ENCODE measurements at places on chromosomes 12 and 14.

DNA sequence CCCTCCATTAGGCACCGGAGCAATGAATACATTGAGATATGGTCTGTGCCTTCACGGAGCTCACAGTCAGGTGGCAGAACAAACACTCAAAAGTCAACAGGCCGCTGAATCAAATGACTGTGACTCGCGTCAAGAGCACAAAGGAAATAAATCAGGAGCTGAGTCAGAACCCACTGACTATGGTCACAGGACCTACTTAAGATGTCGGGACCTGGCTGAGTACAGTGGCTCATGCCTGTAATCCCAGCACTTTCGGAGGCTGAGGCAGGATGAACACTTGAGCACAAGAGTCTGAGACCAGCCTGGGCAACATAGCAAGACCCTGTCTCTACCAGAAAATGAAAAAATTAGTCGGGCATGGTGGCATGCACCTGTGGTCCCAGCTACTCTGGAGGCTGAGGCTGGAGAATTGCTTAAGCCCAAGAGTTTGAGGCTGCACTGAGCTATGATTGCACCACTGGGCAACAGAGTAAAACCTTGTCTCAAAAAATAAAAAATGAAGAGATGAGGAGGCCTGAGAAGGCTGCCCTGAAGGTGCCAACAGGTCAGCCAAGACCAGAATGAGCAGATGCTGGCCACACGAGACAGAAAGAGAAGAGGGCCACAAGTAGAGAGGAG, 19.9 kb downstream of the TMEM233 start:
- DNase-seq = no peak

GRCh38 chr14:32324601-32325000, 4.5 kb upstream of the AKAP6 start:
- no peak for DNase-seq

- no peak for DNase-seq
Observed at GRCh38 chr12:89325495-89325894, 26.8 kb downstream of the DUSP6 start.

GRCh38 chr12:85874031-85874461, at the start of gene NTS:
Gene NTS (plus strand): TSS chr12:85874295. CDS start chr12:85874404, 109 bp downstream.
- DNase-seq = no peak

DNA sequence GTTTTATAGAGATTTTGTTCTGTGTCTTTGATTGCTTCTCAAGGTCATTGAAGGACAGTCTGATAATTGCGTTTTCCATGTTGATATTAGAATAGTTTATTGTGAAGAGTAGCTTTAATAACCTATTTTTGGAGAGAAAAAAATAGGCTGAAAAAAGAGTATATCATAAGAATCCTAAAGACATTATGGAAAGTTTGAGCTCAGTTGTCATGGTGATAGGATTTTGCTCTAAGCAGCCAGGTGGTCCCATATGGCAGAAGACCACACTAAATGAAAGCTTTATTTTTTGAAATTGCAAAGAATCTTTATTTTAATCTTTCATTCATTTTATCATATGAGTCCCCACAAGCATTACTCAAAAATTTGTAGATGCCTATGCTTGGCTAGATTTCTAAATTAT, 358.9 kb upstream of the NAV3 start:
- no peak for DNase-seq

DNA sequence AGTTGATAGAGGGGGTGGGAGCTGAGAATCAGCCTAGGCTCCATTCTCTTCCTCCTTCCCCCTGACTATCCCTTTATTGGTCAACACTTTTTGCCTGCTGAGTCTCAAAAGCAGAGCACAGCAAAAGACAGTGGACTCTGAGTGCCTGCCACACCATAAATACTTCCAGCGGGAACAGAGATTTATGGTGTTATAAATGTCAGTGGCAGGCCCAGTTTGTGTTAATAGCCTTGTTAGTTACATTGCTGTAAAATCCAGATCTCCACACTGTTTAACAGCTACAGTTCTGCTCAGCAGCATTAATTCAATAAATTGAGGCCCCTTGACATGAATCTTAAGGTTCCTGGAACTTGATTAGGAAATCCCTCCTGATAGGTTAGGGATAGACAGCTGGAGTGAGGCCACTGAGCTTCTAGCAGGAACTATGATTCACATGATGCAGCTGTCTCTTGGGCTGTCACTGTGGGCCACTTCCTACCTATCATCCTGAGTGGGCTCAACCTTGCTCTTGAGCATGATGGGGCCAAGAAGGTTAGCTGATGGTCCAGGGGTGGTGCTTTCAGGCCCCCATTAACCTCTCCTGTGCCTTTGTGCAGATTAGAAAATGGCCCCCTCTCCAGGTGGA, 295.2 kb upstream of the SRRM4 start:
- no peak for DNase-seq

DNA sequence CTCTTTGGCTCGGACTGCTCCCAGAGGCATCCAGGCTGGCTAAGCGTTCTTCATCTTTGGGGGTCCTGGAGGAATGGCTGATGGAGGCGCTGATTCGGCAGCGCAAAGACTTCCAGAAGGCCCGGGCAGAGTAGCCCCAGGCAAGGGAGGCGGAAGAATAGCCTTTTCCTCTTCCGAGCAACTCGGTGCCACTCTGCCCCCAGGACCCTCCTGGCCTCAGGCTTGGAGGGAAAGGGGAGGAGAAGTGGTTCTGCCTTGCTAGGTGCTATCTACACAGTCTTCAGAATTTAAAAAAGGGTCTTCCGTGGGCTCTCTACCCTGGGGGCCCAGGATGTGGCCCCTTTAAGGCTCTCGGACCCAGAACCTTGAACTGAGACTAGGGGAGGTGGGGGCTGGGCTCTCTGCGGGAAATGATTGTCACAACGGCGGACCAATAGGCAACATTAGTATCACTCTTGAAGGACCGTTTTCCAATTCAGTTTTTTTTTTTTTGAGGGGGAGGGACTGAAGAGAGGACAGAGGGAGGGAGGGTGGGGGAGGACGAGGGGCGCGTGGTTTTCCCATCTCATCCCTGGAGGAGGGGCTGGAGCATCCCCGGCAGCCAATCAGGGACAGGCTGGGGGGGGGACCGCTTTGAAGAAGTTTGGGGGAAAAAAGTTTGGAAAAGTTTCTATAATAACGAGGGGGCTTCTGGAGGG, at the start of gene NFATC4:
TSS of gene NFATC4 (plus strand) at position 671 of the 698 bp plus-strand sequence. CDS start 157 bp downstream, outside the sequence.
- peak; percentile 93 for DNase-seq

DNA sequence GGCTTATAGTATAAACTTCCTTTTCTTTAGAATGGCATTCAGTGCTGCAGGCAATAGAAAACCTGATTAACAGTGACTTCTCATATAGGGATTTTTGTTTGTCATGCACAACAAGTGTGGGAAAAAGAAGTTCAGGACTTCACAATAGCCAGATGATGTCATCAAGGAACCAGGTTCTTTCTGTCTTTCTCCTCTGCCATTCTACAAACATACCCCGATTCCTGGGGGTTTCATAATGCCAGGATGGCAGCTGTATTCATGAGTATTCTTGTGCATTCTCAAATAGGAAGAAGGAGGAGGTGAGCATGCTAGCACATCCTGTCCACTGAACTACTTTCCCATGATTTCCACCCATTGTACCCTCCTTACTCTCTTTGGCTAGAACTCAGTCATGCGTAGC, 182.7 kb upstream of the EEA1 start:
- no peak for DNase-seq

DNA sequence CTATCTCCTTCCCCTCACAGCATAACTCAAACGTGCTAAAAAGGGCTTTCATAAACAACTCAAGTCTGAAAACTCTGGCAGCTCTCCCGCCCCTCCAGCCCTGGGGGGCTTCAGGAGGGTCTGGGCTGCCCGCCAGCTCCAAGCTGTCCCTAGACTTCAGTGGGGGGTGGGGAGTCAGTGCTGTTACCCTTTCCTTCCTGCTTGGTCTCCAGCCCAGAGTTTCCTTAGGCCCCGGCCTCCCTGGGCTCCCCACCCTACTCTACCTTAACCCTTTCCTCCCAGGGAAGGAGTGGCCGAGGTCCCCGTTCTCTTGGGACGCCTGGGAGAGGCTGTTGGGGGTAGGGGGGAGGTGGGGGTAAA, 530 bp upstream of the NYNRIN start:
- no peak for DNase-seq

- DNase-seq = no peak
Observed at GRCh38 chr12:7001921-7002591, 16.2 kb downstream of the LPCAT3 start.

- no peak for DNase-seq
Observed at GRCh38 chr12:66237505-66238175, 48.6 kb downstream of the IRAK3 start.

DNA sequence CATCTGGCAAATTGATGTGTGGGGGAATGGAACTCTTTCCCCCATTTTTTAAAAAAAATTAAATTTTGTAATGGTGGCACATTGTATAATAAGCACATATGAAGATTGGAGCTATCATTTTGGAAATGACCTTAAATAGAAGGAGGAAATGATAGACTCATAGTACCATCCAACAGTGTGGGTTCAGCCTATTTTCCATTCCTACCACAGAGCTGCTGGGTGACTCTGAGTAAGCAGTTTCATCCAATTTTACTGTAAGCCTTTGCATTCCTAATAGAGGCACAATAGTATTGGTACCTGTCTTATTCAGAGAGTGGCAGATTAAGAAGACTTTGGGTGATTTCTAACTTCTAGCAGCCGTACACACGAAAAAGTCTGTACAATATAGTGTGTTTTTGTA, 304.5 kb downstream of the RAD51B start:
- no peak for DNase-seq

GRCh38 chr14:93398491-93398890, 32.2 kb upstream of the UNC79 start:
- DNase-seq = no peak

- no peak for DNase-seq
Observed at GRCh38 chr12:51970904-51971646, 19.6 kb downstream of the ACVR1B start.

- DNase-seq = no peak
Observed at GRCh38 chr12:57491393-57492280, 3.8 kb downstream of the MARS1 start.

GRCh38 chr14:21528381-21529348, 2.5 kb upstream of the SALL2 start:
- DNase-seq = no peak

DNA sequence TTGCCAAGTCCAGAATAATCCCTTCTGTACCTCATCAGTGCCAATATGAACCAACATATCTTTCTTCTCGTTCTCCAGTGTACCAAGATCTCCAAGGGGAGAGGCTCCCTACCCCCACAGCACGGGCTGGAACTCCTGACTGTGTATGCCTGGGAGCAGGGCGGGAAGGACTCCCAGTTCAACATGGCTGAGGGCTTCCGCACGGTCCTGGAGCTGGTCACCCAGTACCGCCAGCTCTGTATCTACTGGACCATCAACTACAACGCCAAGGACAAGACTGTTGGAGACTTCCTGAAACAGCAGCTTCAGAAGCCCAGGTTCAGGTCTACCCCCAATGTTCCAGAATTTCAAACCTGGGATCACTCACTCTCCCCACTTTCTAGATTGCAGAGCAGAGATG, 10.5 kb upstream of the OAS2 start:
- no peak for DNase-seq

DNA sequence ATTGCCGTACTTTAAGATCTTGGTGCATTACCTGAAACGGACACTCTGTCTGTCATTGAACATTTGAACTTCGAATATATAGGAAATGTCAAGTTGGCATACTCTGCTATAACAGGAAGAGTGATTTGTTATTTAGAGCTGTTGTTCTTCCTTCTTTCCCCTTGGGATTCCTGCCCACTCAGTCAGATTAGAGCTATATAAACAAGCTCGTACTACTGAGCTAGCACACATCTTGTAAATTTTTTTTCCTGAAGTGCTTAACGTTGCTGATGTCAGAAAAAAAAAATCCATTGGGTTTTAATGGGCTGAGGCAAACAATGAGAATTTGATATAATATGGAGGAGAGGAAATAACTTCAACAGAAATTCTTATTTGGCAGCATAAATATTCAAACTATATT, 26.8 kb downstream of the RGS6 start:
- no peak for DNase-seq

GRCh38 chr14:25431211-25432076, 381.5 kb upstream of the STXBP6 start:
- DNase-seq = no peak

DNA sequence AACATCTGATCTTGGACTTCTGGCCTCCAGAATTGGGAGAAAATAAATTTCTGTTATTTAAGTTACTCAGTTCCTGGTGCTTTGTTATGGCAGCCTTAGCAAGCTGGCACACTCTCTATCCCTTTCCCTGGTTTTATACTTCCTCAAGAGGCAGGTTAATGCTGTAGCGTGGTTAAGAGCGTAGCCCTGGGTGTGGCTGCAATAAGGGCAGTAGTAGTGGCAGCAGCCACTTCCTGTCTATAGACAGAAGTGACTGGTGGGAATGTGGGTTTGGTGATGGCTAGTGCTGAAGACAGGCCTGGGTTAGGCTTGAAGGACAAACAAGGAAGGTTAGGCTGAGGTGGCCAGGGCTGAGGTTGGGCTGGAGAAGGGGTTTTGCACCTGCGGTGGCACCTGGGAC, 3.6 kb upstream of the LGALS3 start:
- DNase-seq = no peak

- DNase-seq = no peak
Observed at GRCh38 chr12:64039281-64039871, 182.7 kb downstream of the KICS2 start.

DNA sequence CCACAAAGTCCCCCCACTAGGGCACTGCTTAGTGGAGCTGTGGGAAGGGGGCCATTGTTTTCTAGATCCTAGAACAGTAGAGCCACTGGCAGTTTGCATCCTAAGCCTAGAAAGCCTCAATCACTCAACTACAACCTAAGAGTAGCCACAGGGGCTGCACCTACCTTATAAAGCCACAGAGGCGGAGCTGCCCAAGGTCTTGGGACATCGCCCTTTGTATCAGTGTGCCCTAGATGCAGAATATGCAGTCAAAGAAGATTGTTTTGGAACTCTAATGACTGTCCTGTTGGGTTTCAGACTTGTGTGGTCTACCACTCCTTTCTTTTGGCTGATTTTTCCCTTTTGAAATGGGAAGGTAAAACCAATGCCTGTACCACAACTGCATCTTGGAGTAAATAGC, 59.5 kb downstream of the ATP2B1 start:
- DNase-seq = no peak

- DNase-seq = no peak
Observed at GRCh38 chr14:89681086-89682018, 264.3 kb upstream of the FOXN3 start.

- DNase-seq = no peak
Observed at GRCh38 chr14:90204516-90204915, 51.8 kb upstream of the PSMC1 start.

DNA sequence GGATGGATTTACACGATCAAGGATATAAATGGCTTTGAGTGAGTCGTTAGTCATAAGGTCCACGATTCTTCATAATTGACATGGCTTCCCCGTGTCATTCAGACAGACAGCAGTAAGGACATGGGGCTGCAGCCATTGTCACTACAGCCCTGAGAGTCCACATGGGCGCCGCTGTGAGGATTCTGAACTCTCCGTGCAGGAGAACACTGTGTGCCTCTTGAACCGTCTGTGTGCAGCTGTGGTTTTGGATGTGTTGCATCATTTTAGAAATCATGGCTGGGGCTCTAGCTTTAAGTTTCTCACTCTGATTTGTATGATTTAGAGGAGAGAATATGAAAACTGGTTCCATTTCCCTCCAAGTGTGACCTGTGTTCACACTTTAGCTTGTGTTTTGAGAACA, 47.2 kb downstream of the NPAS3 start:
- DNase-seq = no peak

GRCh38 chr12:93140801-93141200, 211.7 kb upstream of the EEA1 start:
- no peak for DNase-seq

Measured in AG09309 (cell line).